ENCODE measurements at places on chromosomes 5 and 9.

DNA sequence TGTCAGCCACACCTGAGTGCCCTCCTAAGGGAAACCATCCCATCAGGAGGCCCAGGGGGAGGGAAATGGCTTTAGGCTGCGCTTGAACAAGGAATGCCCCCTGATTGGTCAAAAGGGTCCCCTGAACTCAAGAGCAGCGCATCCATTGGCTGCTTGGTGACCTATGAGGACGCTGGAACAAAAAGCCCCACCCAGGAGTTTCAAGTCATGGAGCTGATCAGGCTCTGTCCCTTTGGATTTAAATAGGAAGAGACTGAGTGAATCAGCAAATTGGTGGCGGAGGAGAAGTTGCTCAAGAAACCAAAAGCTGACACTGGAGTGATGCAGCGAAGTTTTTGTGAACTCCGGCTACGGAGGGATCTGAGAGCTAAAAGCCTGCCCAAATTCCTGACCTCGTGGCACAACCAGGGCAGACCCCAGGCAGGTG lies 66.7 kb downstream of the SMIM23 start:
- DNase-seq = no peak

- DNase-seq = no peak
Measured at GRCh38 chr9:89445801-89446251, 52.1 kb downstream of the SEMA4D start.

DNA sequence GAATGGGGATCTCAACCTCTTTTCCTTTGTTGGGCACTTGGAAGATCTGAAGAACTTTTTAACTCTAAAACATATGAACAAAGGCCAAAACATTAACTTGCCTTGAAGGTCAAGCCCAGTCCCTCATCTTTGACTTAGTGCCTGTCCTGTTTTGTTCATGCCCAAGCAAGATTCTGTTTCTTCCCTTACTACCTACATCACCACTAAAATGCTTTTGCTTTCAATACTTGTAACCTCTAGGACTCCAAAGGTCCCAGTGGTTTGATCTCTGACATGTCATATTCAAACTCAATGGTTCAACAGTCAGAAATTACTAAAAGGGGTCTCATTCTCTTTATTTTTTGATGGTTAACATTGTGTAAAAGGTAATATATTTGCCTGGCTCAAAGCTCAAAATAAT lies 24.0 kb downstream of the GLRX start:
- DNase-seq = no peak

GRCh38 chr9:121354141-121354540 lies 15.9 kb downstream of the STOM start:
- DNase-seq = no peak

- DNase-seq = no peak
Measured at GRCh38 chr5:151181818-151182523, 24.4 kb upstream of the ANXA6 start.

- peak; percentile 6 for DNase-seq
Measured at GRCh38 chr5:27450607-27451006, 412.2 kb upstream of the CDH9 start.

GRCh38 chr9:127537792-127538191 lies 74.3 kb upstream of the STXBP1 start:
- no peak for DNase-seq

- no peak for DNase-seq
Measured at GRCh38 chr5:66436721-66437120, 159.5 kb upstream of the MAST4 start.

DNA sequence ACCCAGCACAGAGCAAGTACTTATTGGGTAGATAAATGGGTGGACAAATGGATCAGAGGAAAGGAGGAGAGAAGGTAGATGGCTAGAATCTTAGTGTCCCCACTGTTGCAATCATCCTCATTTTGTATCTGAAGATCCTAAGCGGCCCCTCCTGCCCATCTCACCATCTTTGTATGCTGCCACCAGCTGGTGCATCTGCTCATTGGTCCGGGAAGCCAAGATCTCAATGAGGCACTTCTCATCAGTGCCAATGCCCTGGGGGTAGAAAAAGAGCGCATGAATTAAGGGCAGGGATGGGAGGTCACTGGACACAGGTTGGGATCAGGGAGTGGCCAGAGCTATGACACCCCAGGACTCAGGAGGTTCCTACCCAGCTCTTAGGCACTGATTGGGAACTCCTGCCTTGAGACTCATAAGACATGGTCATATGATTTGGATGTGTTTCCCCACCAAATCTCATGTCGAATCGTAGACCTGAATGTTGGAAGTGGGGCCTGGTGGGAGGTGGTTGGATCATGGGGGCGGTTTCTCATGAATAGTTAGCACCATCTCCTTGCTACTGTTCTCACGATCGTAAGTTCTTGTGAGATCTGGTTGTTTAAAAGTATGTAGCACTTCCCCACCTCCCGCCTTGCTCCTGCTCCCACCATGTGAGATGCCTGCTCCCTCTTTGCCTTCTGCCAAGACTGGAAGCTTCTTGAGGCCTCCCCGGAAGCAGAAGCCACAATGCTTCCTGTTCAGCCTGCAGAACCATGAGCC lies 20.3 kb downstream of the ANXA6 start:
- no peak for DNase-seq

DNA sequence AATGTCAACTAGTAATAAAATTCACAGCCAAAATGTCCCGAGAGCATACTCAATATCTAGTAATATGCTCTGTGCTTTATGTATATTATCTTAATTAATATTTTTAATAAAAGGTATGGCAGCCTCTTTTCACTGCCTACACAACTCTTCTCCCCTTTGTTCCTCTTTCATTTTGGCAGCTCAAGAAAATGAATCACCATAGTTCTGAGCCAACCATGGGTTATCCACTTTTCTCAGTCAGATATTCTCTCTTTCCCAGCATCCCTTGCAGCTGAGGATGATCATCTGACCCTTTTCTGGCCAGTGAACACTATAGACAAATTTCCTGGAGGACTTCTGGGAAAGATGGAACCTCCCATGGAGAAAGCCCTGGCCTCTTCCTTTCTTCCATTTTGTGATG lies 8.2 kb upstream of the DOCK8 start:
- no peak for DNase-seq

GRCh38 chr5:138305797-138306196 lies 25.8 kb downstream of the CDC25C start:
- no peak for DNase-seq

- peak; percentile 94 for DNase-seq
Measured at GRCh38 chr5:34598177-34598794, 57.8 kb upstream of the RAI14 start.

DNA sequence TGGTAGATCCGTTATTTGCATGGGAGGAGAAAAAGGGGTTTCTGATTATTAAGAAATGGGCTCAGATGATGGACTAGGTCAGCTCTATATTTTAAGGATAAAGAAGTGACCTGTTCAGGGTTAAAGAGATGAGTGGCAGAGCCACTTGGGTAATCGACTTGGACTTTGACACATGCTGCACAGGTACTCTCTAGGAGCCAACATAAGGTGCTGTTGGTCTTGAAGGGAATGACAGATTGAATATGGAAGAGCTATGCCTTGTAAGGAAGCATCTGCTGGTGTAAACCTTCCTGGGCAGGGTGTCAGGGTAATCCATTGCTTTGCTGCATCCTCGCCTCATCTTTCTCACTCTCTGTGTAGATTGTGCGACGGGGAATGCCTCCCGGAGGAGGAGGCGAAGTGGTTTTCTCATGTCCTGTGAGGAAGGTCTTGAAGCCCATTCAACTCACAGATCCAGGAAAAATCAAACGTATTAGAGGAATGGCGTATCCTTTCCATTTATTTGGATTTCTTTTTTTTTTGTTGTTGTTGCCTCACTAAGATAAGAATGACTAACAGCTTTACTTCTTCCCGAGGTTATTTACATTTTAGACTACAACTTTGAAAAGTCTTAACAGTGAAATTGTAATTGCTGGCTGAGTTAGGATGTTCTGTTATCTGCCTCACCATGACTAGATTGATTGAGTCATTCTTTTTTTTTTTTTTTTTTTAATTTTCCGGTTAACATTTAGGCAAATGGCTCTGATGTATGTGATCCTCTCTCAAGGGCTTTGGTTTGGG lies 41.2 kb downstream of the RCL1 start:
- no peak for DNase-seq

DNA sequence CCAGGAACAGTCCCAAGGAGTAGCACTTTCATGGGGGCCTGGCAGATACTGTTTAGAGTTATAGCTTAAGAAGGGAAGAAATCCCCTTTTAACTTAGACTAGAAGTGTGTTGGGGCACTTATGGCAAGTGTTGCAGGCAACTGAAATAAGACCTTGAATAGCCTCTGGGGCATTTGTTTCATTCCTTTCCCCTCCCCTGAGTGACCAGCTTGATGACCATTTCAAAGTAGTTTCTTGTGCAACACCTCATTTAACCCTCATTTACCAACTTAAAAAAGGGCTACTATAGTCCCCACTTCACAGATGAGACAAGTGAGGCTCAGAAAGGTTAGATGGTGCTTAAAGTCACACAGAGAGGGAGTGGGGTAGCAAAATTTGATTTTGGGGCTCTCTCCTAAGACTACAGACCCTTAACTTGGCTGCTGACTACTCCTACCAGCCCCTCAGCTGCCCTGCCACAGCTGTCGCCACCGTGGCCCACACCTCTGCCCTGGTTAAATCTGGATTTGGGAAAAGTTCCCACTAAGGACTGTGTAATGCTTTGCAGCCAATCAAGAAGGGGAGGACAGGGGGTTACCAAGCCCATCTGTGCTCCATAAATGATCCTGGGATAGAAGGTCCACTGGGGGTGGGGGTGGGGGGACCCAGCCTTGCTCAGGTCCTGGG lies 5.5 kb downstream of the PDLIM4 start:
- no peak for DNase-seq

- no peak for DNase-seq
Measured at GRCh38 chr5:32505756-32506155, 61.2 kb upstream of the ZFR start.

GRCh38 chr9:135065804-135066203 lies 21.7 kb upstream of the OLFM1 start:
- no peak for DNase-seq

GRCh38 chr5:68193481-68194036 lies 22.0 kb upstream of the PIK3R1 start:
- DNase-seq = no peak

- DNase-seq = no peak
Measured at GRCh38 chr5:158619083-158619788, 480.5 kb downstream of the EBF1 start.

DNA sequence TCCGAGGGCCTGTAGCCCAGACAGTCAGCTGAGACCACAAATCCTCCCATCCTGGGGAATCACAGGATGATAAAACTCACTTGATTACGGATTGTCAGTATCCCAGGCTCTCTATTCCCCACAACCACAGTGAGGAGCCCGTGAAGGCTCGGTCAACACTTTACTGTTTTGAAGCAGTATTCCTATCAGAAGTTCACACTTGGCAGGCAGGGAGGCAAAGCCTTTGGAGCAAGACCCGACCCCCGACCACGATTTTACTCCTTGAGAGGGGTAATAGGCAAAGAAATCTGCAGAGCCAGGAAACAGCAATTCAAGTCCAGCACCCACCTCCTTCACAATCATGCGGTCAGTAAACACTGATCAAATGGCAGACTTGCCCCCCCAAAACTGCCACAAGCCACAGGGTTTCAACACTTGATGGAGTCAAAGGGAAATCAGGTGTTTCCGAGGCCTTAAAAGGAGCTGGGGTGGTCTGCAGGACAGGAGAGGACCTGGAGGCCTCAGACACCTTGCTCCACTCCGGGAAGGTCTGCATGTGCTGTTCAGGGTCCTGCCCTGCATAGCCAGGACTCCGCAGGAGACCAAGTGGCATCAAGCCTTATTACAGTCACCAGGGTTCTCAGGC lies 25.2 kb downstream of the BICD2 start:
- no peak for DNase-seq

DNA sequence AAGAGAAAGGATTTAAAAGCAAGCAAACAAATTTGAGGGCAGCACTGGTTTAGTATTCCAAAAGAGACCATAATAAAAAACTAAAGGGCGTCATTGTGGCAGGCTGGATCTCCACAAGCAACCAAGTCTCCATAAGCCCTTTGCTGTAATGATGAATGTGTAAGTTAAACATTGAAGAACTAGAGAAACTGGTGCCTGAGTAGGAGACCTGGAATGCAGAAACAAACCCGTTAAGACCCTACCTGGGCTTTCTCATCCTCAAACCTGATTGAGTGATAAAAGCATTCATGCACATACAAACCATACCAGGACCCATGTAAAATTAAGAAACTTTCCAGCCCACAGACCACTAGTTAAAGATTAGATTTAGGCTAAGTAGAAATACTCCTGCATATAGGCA lies 1.9 kb upstream of the SCGB3A2 start:
- no peak for DNase-seq

GRCh38 chr9:109477258-109478050 lies 20.7 kb downstream of the PTPN3 start:
- no peak for DNase-seq

GRCh38 chr5:170117736-170118135 lies 12.0 kb downstream of the FOXI1 start:
- DNase-seq = no peak

DNA sequence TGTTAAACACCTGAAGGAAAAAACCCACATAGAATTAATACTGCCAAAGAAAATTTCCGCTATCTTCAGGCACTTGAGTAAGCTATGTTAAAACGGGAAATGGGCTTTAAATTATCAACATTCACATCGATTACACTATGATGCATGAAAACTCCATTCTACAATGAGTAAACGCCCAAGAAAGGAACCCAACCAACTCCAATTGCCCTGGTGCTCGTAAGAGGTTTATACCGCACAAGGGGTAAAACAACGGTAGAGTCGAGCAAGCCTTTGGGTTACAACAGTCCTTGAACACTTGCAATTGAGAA lies 1.0 kb downstream of the AGTPBP1 start:
- no peak for DNase-seq

GRCh38 chr9:93354451-93354850 lies 97.0 kb upstream of the FAM120A start:
- no peak for DNase-seq

DNA sequence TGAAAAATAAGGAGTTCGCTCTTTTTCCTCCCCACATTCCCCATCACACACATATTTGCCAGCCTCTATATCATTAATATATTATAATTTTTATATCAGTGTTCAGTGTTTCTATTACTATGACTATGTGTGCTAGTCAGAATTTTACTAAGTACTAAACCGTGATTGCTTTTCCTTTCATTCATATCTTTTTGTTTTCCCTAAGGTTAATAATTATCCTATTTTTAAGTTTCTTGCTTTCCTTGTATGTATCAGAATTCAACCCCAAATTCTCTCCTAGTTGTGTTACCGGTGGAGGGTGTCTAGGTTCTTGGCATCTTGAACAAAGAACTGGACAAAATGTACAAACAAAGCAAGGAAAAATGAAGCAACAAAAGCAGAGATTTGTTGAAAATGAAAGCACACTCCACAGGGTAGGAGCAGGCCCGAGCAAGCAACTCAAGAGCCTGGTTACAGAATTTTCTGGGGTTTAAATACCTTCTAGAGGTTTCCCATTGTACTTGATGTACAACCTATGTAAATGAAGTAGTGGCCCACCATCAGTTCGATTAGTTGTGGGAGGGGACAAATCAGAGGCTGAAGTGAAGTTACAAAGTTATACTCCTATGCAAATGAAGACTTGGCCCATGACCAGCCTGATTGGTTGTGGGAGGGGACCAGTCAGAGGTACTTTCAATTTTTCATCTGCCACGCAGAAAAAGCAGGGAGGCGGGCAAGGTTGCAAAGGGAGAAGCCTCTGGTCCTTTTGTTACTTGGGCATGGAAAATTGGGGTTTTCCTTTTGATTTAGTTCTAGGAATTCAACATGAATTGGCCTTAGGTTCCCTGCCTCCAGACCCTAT lies 43.8 kb downstream of the KIAA1191 start:
- DNase-seq = no peak
